Lung microvascular endothelial cell (primary cell): ENCODE measurements at places on chromosomes 2 and 18. TPM values are rescaled to one million over a fixed set of nuclear protein-coding genes. Genes with fewer than 3 reads are reported as not detected.

The SEPTIN2 gene
- total RNA-seq: 394 and 411 TPM in 2 replicates

The NRBP1 gene
- total RNA-seq: 71.9 and 79.0 TPM in 2 replicates

The SULT1C2 gene
- not detected in 2 replicates for total RNA-seq

The YPEL5 gene
- 83.0 and 101 TPM in 2 replicates for total RNA-seq

The DYTN gene
- total RNA-seq: not detected in 2 replicates

The CFAP53 gene
- 0.20 and 0.22 TPM in 2 replicates for total RNA-seq

The AFF3 gene
- total RNA-seq: under 0.01 TPM in 2 replicates

The ELOA2 gene
- not detected in 2 replicates for total RNA-seq
